ENCODE measurements at places on chromosomes 2 and 18.

DNA sequence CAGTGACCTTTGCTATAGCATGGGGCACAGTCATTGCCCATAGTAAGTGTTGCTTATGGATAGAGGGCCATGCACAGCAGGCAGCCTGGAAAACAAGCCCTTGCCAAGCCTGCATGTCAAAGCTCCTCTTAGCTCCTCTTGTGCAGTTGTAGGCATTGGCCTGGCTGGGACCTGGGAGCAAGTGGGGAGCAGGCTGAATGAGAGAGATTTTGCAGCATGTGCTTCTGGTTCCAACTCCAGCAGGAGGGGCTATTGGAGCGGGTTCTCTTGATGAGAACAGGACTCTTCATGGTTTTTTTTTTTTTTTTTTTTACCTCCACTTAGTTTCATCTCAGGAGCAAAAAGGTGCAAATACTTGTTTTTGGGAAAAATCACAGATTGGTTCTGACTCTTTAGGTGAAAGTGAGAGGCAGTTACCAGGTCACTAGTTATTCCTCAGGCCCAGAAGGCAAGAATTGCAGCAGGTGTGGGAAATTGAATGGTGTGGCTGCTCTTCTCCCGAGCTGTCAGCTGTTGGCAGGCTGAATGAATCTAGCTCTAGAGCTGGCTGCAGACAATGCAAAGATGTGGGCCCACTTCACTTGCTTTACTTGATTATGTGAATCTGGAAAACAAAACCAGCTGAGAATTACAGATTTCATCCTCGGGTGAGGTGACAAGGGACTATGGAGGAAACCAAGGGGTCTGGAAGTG, 95.9 kb downstream of the MAP4K4 start:
- DNase-seq, result no peak

- no peak for DNase-seq
These were observed 52.9 kb upstream of the SERPINB2 start for GRCh38 chr18:63834471-63835113.

DNA sequence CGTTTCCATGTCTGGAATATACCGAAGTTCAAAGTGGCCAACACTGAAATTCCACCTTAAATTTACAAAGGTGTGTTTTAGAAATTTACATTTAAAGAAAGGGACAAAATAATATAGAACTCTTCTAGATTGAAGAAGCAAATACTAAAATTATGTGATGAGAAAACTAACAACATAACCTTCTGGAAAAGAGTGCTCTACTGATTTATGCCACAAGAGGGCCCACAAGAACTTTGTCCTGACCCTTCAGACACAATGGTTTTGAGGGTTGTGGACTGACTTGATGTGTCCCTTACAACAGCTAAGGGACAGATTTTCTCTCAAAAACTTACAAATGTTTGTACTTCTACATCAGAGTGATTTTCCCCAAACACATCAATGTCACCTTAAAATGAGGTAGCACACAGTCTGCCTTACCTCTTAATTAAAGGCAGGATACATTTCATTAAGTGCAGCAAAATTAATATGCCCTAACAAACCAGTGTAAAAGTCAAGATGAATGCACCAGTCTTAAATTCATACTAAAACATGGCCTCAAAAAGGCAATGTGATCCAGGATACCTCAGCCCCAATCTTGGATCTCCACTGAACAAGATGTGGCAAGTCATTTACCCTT, 36.2 kb downstream of the EIF2AK3 start:
- DNase-seq, result peak; percentile 69

- no peak for DNase-seq
These were observed 3.6 kb upstream of the SMARCAL1 start for GRCh38 chr2:216408426-216409290.

DNA sequence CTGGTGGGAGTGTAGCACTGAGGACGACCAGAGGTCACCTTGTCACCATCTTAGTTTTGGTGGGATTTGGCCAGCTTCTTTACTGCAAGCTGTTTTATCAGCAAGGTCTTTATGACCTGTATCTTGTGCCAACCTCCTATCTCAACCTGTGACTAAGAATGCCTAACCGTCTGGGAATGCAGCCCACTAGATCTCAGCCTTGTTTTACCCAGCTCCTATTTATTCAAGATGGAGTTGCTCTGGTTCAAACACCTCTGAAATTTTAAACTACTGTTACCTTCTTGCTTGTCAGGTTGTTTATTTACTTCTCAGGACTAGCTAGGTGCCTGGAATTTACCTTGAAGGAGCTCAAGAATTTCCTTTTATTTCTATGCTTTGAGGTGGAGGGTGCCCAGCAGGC, 9.5 kb upstream of the KCNG3 start:
- DNase-seq, result peak; percentile 15

DNA sequence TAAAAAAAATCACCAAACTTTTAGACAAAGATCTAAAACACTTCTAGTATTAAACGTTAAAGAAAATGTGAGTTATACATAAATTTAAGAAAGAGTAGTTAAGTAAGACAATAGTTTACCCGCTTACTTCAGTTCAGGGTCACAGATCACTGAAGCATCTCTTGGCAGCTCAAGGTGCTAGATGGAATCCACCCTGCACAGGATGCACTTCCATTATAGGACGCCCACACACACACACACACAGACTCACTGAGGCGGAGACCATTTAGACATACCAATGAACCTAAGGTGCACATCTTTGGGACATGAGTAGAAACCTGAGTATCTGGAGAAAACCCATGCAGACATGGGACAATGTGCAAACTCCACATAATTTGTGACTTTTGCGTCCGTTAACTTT, 630.6 kb upstream of the ZNF804A start:
- no peak for DNase-seq

- no peak for DNase-seq
These were observed 75.1 kb downstream of the MYT1L start for GRCh38 chr2:2256011-2256410.

GRCh38 chr2:124894199-124894598, 869.1 kb downstream of the CNTNAP5 start:
- DNase-seq, result no peak

DNA sequence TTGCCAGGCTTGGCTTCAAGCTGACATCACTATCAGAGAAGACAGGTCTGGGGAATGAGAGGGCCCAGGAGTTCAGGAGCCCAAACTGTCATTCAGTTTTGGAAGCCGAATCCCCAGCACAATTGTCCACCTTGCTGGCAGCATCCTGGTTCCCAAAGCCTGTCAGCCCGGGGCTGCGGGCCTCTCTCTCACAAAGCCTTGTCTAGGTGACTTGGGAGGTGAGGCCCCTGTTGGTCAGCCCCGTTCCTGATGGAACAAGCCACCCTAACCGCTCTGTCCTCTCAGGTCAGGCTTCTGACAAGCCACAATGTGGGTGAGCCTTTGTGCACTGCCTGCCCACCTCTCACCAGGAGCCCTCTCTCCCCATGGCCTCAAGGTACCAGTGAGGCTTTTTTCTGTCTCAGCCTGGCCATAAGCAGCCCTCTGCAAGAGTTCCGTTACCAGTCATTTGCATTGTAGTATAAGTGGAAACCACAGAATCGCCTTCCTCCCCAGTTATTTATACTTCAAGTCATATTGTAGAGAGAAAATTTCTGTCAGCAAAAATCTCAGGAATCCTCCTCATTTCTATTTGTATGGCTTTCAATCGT, 100.6 kb downstream of the MSH2 start:
- no peak for DNase-seq

DNA sequence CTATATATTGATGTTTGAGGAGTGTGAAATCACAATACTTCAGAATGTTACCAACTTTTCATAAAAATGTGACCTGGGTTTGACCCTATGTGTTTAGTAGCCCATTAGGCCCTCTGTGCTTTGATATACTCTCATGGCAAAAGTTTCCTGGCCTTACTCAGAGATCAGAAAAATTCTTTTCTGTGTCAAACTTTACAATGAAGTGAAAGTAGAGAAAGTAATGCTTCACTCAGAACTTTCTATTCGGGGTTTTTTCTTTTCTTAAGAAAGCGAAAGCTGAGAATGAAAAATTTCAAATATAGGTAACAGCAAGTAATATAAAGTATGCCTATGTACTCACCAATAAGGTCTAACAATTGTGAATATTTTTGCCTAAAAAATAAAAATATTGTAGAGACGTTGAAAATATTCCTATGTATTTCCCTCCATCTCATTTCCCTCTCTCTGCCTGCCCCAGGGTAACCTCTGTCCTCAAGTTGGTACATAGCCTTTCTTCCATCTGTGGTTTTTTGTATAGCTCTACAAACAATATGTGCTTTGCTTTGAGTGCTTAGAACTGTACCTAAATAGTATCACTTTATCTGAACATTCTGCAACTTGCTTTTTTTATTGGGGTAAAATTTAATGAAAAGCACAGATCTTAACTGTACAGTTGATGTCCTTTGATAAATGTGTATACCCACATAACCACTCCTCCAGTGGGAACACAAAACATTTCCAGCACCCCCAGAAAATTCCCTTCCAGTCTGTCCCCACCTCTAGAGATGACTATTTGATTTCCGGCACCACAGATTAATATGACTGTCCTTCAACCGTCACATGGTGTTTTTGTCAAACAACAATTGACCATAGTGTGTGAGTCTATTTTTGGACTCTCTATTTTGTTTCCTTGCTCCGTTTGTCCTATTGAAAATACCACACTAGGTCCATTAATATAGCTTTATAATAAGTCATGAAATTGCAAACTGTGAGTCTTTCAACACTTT, 10.3 kb upstream of the ACKR3 start:
- no peak for DNase-seq

DNA sequence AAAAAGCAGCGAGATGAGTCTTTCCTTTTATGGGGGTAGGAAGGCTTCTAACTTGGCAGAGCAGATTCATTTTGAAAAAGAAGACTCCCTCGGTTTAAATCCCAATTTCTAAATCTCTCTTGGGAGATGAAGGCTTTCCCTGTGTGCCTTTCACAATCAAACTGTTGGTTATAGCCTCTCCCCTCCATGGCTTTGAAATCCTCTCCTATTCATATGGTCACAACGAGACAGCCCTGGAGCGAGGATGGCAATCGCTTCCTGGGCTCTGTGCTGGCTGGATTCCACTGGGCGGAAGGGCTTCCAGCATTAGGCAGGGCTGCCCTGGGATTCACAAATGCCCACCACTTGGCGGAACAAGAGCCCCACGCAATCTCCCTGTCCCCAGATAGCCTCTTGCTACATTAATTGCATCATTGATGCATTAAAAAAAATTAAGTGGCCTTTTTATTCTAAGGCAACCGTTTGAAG, 1.6 kb downstream of the CAVIN2 start:
- DNase-seq, result peak; percentile 29

DNA sequence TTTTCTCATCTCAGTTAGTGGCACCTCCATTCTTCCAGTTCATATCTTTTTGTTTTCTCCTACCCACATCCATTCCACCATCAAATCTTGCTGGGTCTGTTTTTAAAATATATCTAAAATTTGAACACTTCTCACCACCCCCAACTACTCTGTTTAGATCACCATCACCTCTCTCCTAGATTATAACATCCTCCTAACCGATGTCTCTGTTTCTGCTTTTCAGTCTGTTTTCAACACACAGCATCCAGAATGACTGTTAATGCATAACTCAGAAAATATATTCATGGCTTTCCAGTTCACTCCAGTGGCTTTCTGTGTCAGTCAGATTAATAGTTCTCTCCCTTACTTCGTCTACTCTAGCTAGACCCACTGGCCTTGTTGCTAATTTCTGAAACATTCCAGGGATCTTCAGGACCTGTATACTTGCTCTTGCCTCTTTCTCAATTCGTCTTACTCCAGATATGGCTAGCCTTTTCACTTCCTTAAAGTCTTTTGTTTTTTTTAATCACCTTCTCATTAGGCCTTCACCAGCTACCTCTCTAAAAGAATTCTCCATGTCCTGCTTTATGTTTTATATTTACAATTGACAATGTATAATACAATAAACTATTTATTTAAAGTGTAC, 105.3 kb downstream of the COMMD1 start:
- no peak for DNase-seq

GRCh38 chr18:36376361-36376760, 78.8 kb downstream of the FHOD3 start:
- DNase-seq, result no peak
